CD4-positive, alpha-beta T cell treated with Interferon alpha-2 for 1 hour (primary cell): ENCODE measurements at places on chromosomes 1 and 21.

DNA sequence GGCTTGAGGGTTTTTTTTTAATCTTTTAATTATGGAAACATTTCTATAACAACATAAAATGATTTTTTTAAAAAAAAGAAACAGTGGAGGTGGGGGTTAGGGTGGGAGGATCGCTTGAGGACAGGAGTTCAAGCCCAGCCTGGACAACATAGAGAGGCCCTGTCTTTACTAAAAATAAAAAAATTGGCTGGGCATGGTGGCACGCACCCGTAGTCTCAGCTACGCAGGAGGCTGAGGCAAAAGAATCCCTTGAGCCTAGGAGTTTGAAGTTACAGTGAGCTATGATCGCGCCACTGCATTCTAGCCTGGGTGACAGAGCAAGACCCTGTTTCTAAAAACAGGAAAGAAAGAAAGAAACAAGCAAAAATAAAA is 32.2 kb upstream of the RNF11 start:
- no peak for DNase-seq

GRCh38 chr1:168607872-168608428 is 31.5 kb downstream of the XCL1 start:
- DNase-seq, result no peak

- no peak for DNase-seq
These were observed 33.2 kb upstream of the PDE4B start for GRCh38 chr1:65759516-65759915.

GRCh38 chr1:235023711-235024439 is 104.8 kb downstream of the TOMM20 start:
- DNase-seq, result no peak

GRCh38 chr1:71116729-71117128 is 35.9 kb upstream of the ZRANB2 start:
- DNase-seq, result no peak

DNA sequence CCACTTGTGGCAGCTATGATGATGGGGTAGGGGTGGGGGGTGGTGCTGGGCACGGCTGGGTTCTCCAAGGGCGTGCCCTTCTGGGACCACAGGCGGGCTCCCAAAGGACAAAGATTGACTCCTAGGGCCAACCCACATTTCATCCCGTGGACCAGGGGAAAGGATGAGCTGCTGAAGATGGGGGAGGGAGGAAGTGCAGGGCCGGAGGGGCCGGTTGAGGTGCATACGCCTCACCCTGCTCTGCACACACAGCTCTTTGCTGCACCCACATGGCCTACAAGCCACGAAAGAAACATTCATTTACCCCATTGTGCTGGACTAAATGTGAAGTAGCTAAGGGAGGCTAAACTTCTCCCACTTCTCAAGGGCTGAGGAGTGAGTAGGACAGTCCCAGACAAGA is 34.2 kb upstream of the GNPAT start:
- no peak for DNase-seq

GRCh38 chr1:17877896-17878295 is 122.8 kb downstream of the ACTL8 start:
- DNase-seq, result no peak

DNA sequence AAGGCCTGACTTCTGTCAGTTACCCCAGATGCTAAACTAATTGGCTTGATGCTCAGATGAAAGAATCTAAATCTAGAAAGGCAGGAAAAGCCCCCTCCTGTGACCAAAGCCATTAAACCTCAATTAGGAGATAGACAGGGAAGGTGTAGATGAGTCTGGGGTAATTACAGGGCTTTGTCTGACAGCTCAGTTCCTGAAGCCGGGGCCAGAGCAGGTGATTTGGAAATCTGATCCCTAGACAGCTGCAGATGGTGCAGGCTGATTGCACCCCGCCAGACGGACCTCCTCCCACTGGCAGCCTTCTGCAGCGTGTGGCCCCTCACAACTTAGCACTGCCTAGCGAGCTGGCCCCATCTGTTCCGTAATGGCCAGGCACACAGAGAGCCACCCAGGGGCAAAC is 395.1 kb downstream of the HLX start:
- no peak for DNase-seq

DNA sequence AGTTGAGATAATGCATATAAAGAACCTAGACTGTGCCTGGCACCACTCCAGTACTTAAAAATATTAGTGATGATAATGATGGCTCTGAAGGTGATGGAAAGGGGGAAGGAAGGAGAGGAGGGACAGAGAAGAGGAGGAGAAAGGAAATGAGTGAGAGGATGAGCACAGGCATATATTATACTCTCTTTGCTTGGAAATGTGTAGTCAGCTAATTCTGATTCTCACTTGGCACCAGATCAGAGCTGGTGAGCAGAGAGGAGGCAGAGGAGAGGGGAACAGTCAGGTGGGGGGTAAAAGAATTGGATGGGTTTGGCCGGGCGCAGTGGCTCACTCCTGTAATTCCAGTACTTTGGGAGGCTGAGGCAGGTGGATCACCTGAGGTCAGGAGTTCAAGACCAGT is 24.3 kb upstream of the MYOC start:
- DNase-seq, result no peak

GRCh38 chr1:94654031-94654430 is 112.5 kb upstream of the F3 start:
- DNase-seq, result no peak

- no peak for DNase-seq
These were observed 76.5 kb upstream of the CTTNBP2NL start for GRCh38 chr1:112319371-112320040.

- no peak for DNase-seq
These were observed 12.4 kb downstream of the IER5 start for GRCh38 chr1:181100934-181101333.

- no peak for DNase-seq
These were observed 213.8 kb downstream of the GRIK1 start for GRCh38 chr21:29726044-29726443.

GRCh38 chr21:36610201-36610600 is 88.7 kb upstream of the SIM2 start:
- no peak for DNase-seq

- no peak for DNase-seq
These were observed 142.3 kb upstream of the EDN2 start for GRCh38 chr1:41626616-41627375.

- DNase-seq, result no peak
These were observed 29.3 kb downstream of the ZBTB8B start for GRCh38 chr1:32494196-32494595.

- peak; percentile 15 for DNase-seq
These were observed 54.6 kb upstream of the PRDX6 start for GRCh38 chr1:173422456-173422976.

- no peak for DNase-seq
These were observed 72.2 kb upstream of the CD34 start for GRCh38 chr1:207983044-207983635.

GRCh38 chr1:167489571-167490340 is 28.6 kb downstream of the CD247 start:
- DNase-seq, result peak; percentile 80

GRCh38 chr1:69246710-69247109 is 321.0 kb upstream of the LRRC7 start:
- DNase-seq, result no peak

- DNase-seq, result no peak
These were observed 1.0 kb downstream of the C1orf198 start for GRCh38 chr1:230867101-230867902.

- no peak for DNase-seq
These were observed 227.2 kb upstream of the ST6GALNAC5 start for GRCh38 chr1:76640092-76640491.

- no peak for DNase-seq
These were observed 4.5 kb downstream of the SH3GLB1 start for GRCh38 chr1:86708920-86709319.

DNA sequence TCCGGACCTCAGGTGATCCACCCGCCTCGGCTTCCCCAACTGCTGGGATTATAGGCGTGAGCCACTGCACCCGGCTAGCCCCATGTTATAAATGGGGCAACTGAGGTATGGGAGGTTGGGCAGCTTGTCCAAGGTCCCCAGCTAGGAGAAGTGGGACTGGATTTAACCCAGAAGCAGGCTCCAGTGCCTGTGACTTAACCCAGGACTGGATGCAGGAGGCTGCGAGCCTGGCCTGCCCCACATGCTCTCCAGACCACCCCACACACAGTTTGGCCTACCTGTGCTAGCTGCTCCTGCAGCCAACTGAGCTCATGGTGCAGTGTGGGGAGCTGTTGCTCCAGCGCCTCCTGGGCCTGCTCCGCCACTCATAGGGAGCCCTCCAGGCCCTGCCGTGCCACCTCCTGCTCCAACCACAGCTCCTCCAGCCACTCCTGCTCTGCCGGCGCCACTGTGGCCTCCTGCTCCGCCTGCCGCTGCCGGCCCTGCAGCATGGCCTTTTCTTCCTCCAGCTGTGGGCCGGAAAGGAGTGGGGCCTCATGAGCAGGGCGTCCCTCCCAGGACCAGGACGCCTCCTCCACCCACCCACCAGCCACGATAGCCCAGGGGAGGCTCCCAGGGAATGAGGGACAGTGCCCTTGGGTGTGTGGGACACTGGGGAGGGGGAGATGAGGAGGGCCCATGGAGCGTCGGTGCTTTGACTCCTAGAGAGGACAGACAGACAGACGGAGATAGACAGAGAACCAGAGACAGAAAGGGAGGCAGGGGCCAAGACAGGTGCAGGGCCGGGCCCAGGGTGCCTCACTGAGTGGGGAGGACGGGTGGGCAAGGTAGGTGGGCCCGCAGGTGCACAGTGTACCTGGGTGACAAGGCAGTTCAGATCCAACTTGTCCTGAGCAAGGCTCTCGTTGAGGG is 12.4 kb upstream of the NBPF1 start:
- no peak for DNase-seq

DNA sequence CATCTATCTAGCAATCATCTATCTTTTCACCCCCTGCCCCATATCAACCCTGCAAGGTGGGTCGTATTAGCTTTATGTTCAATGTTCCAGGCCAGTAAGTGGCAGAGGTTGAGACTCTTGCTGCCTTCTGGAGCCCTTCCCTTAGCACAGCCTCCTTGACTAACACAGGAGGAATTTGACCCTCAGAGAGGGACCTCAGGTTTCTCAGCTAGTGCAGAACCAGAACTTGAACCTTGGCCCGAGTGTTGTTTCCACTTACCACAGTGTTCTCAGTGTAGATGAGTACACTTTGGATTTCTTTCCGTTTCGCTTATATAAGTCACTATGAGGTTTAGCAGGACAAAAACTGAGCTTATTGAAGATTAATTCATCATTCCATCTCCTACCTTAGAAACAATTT is 11.1 kb upstream of the ATF3 start:
- DNase-seq, result no peak

GRCh38 chr1:223222377-223222776 is 79.3 kb upstream of the TLR5 start:
- DNase-seq, result no peak

GRCh38 chr1:30749691-30750583 is 7.6 kb downstream of the LAPTM5 start:
- DNase-seq, result peak; percentile 76

GRCh38 chr1:90149101-90149500 is 154.2 kb downstream of the ZNF326 start:
- DNase-seq, result no peak

DNA sequence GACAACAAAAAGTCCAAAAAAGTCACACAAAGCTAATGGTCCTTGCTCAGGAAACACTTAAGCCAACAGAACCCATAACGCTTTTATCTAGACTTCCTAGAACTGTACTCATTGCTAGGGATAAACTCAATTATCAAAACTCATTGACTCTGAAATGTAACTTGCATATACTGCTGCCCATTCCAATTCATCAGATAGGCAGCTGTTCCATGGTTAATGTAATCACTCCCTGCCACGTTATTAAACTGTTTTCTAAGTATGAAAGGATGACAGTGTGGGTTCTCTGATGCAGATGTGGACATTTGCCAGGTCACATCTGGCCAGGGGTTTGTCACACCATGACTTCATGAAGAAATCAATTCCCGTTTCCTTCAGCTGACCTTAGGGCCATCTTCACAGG is 30.3 kb upstream of the DNAJC11 start:
- DNase-seq, result no peak
